Psoas muscle (tissue), 8 donors: ENCODE measurements at places on chromosomes 6 and 20. TPM values are rescaled to one million over a fixed set of nuclear protein-coding genes. Genes with fewer than 3 reads are reported as not detected.

The BANF2 gene
- not detected for total RNA-seq

DNA sequence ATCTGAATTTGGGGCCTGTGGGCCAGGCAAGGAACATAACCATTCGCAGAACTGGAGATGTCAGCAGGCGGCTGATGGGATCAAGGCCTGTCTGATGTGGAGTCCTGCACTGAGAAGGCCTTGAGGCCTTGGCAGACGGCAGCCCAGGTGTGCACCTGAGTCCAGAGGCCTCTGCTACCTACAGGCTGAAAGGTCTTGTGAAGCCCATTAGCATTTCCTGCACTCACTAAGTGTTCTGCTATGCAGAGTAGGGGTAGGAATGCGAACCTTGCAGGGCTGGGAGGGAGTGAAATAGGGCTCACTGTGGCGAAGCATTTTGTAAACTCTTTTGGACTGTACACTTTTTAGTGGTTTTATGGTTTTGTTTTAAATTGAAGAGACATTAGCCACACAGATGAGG, 48.3 kb upstream of the RNF24 start:
- no peak for DNase-seq

DNA sequence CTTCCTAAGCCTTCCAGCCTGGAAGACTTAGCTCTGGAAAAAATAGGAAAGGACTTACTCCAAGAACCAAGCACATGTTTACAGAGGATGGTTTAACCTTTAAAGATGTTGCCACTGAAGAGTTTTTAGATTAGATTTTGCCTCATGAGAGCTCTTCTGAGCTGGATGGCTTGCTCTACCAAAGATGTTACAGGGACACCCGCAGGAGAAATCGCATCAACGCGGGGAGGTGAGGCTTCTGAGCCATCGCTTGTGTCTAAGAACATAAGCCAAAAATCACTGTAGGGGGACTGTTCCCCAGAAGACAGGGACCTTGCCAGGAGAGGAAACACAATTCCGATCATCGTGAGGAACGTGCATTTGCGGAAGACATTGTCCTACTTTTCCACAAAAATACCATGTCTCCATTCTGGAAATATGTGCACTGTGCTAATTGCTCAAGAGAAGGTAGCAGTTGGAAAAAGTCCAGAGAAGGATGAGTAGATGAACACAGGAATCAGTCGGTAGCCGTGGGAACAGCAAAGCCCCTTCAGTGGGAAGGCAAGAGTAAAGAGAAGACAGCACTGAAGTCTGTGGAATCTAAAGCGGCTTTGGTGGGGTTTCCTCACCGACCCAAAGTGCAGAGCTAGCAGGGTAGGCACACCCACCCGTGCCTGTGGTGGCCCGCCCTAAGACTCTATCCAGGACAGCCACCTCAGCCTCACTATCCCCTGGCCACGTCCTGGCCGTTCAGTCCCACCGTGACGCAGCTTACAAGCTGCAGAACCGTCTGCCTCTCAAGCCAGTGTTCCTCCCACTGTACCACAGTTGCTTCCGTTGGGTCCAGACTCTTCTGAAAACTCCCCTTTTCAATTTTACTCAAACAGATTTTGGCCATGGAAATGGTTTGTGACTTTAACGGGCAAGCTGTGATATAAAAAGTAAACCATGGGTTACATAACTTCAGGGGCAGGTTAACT, 334.8 kb downstream of the NRN1 start:
- DNase-seq, result peak; percentile 22

DNA sequence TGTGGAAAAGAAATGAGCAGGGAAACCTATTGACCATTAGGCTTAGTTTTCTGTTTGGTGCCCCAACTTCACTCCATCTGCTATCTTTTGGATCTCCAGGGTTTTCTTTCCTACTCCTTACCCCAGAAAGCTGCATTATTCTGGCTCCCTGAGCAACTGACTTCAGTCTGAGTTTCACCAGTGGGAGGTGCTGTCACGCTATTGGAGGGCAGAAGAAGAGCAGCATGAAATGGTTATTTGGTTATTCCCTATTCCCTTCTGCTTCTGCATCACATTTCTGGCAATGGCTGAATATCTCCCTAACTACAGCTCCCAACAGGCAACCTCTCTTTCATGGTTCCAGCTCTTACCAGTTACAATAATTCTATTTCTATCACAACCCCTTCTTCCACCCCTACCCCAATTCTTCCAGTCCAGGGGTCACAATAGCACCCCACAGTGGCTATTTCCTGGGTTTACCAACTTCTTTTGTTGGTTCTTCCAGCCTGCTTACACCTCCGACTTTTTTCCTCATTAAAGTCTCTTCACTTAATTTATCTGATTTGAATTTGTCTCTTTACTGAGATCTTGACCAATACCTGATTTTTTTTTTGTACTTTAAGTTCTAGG, 311.5 kb downstream of the PLCB1 start:
- no peak for DNase-seq

GRCh38 chr6:150167479-150167873, 24.6 kb downstream of the PPP1R14C start:
- DNase-seq, result no peak

DNA sequence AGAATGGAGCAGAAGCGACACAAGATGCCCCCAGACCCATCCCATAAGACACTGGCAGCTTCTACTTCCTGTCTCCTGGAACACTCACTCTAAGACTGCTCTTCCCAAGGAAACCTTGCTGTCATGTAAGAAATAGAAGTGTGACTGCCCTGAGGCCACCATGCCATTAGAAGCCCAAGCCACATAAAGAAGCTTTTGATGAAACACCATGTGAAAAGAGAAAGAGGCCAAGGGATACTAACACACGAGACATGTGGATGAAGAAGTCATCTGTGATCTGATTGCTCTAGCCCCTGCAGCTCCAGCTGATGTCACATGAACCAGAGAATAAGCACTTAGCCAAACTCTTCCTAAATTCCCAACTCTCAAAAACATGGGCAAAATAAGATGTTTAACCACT, 117.9 kb upstream of the PCSK2 start:
- no peak for DNase-seq

DNA sequence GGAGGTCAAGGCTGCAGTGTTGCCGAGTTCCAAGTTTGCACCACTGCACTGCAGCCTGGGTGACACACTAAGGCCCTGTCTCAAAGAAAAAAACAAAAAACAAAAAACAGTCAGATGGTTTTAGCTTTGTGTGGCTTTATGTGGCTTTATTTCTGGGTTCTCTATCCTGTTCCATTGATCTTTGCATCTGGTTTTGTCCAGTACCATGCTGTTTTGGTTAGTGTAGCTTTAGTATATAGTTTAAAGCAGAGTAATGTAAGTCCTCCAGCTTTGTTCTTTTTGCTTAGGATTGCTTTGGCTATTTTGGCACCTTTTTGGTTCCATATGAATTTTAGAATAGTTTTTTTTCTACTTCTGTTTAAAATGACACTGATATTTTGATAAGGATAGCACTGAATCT, 225.5 kb downstream of the HDGFL1 start:
- DNase-seq, result no peak

DNA sequence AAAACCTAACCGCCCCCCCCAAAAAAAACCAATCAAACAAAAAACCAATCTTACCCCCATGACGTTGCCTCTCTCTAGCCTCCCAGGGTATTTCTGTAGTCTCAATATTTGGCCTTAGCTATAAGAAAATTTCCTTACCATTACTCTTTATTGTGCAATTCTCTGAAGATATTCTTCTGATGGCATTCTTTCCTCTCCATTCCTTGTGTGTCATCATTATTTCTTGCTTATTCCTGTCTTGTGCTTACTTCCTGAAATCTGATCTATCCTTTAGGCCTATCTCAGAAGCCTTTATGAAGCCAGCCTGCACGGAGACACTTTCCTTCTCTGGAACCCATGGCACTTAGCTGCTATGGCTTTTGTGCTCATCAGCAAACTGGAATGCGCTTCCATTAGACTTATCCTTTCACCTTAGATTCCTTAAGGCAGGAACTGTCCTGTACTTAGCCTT, 65.9 kb upstream of the DDR1 start:
- no peak for DNase-seq

- no peak for DNase-seq
These were observed 32.3 kb downstream of the AFDN start for GRCh38 chr6:167858842-167859664.
